ENCODE measurements at places on chromosomes 1 and 21.

- DNase-seq: no peak
Measured at GRCh38 chr1:7008975-7009740, 223.9 kb downstream of the CAMTA1 start.

DNA sequence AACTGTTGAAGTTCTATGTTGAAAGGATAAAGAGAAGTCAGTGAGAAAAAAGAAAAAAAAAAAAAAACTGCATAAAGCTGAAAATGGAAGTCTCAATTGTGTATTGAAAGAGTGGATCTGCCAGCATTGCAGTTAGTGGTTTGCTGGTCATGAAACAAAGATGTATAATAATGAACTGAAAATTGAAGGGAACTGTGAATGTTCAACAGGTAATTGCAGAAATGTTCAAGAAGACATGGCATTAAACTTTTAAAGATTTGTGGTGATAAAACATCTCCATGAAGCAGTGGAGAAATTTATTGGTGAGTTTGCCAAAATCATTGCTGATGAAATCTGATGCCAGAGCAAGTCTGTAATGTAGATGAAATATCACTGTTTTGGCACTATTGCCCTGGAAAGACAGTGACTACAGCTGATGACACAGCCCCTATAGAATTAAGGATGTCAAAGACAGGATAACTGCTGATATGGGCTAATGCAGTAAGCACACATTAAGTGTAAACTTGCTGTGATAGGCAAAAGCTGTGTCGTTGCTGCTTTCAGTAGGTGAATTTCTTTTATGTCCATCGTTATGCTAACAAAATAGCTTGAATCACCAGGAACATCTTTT is 71.0 kb downstream of the RD3 start:
- DNase-seq: no peak

- DNase-seq: no peak
Measured at GRCh38 chr1:31243501-31244286, 4.0 kb upstream of the NKAIN1 start.

DNA sequence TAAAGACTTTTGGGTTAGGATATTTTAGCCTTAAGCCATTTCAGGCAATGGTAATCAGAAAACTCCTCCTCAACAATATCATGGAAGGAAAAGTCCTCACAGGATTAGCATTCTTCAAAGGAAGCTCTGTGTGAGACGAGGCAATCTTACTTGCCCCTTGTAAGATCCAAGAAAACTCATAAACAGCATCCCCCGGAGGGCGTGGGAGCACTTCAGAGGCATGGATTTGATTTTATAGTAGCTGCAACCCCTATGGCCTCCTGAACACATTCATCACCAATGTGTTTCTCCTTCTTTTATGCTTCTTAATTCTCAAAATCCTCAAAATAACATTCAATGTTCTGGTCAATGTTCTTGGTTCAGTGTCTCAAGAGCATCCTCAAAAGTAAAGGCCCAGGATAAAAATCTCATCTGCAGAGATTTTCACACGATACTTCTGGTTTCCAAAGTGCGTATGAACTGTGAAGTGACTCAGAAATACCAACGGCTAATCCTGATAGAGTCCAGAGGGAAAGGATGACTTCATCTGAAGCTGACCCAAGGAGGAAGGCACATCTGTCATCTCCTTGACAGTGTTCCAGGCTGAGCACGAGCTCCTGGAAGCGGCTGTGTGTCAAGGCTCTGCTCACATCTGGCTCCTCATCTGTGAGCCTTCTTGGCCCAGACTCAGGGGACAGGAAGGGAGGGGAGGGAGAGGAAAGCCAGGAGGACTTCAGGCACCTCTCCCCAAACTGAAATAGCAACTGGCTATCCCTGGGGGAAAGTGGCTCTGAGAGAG is 49.3 kb upstream of the PSEN2 start:
- no peak for DNase-seq

- no peak for DNase-seq
Measured at GRCh38 chr1:30753660-30754123, 3.9 kb downstream of the LAPTM5 start.

- no peak for DNase-seq
Measured at GRCh38 chr1:235739631-235740030, 90.0 kb upstream of the GNG4 start.

GRCh38 chr1:105909811-105910210 is 1146.7 kb upstream of the PRMT6 start:
- no peak for DNase-seq

GRCh38 chr1:3107201-3107600 is 38.2 kb downstream of the PRDM16 start:
- no peak for DNase-seq

- no peak for DNase-seq
Measured at GRCh38 chr1:56894014-56894413, 39.4 kb downstream of the C8A start.

DNA sequence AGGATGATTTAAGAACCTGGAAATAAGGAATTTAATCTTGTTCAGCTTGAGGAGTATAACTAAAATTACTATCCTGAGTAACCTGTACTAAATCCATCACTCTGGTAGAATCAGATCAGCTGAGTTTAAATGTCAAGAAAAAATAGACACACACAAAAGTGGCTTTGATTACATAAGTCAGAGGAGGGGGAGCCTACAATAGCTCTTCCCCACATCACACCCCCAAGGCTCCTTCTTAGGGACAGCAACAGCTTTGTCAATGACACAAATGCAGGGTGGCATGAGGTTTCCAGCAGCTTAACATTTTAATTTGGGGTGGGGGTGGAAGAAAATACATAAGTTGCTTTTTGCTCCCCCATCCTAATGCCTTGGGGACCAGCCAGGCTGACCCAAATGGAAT is 12.6 kb upstream of the NUP210L start:
- no peak for DNase-seq

GRCh38 chr1:29062157-29062942 is 61.4 kb downstream of the TMEM200B start:
- no peak for DNase-seq

- no peak for DNase-seq
Measured at GRCh38 chr1:42420121-42420520, 35.7 kb downstream of the ZMYND12 start.

DNA sequence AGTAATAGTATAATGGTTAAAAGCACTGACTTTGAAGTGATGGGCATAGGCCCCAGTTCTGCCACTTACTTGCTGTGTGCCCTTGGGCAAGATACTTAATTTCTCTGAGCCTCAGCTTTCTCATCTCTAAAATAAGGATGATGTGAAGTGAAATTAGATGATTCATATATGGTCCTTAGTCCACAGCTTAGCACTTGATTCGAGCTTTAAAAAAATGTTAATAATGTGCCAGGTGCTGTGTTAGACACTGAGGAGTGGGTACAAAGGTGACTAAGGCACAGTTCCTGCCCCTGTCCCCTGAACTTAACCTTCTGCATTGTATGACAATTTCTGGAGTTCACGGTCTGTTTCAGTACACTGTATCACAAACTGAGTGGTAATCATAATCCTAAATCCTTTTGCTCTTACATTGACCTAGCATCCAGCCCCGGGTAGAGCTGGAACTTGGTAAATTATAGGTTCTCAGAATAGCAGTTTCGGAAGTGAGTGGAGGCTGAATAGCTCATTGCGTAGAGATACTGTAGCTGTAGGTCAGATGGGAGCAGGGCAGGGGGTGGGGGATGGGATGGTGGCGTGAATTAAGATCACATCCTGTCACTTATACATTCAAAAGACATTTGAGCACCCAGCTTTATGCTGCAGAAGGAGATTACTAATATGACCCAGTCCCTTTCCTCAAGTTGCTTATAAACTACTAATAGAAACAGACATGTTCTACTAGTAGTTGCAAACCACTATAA is 1.5 kb downstream of the ZNF691 start:
- no peak for DNase-seq

GRCh38 chr1:20322081-20322824 is 31.6 kb downstream of the VWA5B1 start:
- no peak for DNase-seq

DNA sequence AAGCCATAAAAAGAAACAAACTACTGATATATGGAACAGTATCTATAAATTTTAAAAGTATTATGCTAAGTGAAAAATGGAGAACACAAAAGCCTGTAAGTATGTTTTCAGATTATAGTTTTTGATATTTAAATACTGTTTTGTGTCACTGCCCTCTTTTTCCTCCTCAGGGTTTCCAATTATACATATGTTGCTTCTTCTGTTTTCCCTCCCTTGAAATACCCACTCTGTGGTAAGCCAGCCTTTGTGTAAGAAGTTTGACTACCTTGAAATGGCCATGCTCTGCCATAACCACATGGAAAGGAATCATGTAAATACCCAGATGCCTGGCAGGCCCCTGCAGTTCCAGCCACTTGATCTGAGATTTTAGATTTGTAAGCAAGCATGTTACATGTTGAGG is 248.3 kb downstream of the AKT3 start:
- DNase-seq: no peak

DNA sequence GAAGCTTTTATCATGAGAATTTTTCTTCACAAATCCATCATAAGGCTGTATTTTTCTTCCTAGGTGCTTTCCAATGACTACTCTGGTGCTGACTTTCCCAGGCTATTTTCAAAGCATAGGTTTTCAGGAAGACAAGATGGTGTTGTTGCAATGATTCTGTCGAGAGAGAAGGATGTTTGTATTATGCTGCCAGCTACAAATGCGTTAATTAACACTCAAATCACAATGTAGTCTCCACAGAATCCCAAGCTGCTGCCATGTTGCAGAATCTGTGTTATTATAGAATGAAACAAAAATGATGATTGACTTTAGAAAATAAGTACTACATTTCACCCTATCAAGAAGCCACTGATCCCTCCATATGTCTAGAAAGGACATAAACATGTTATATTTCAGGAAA is 179.5 kb upstream of the MAP1LC3C start:
- DNase-seq: no peak

- DNase-seq: no peak
Measured at GRCh38 chr1:17744666-17745478, 10.3 kb upstream of the ACTL8 start.

DNA sequence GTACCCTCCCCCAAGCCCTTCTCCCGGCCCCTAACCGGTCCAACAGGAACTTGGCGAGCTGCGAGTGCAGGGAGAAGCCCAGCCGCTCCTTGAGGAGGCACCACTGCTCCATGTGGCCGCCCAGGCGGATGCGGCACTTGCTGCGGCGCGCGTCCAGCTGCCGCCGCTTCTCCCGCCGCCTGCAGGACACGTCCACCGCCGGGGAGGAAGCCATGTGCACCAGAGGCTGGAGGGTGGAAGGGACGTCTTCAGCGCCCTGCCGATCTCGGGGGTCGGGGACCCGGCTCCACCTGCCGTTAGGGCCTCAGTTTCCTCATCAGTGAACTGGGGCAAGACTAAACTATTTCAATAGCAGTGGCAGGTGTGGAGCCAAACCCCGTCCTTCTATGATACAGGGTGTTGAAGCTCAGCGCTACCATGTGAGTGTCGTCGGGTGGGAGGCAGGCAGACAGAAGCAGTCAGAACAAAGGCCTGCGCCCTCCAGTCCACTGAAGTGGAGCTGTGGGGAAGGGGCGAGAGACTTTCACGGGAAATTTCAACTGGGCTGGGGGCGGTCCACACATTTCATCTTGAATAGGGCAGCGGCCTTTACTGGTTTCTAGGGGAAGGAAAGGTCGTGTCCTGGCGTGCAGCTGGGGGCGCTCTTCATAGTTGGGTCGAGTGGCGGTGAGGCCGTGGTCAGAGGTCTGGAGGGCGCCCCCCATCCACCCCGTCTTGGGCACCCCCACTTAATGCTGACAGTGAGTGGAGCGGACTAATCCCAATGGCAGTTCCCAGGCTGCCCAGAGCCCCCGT is 592 bp downstream of the ZNF692 start:
- DNase-seq: no peak

DNA sequence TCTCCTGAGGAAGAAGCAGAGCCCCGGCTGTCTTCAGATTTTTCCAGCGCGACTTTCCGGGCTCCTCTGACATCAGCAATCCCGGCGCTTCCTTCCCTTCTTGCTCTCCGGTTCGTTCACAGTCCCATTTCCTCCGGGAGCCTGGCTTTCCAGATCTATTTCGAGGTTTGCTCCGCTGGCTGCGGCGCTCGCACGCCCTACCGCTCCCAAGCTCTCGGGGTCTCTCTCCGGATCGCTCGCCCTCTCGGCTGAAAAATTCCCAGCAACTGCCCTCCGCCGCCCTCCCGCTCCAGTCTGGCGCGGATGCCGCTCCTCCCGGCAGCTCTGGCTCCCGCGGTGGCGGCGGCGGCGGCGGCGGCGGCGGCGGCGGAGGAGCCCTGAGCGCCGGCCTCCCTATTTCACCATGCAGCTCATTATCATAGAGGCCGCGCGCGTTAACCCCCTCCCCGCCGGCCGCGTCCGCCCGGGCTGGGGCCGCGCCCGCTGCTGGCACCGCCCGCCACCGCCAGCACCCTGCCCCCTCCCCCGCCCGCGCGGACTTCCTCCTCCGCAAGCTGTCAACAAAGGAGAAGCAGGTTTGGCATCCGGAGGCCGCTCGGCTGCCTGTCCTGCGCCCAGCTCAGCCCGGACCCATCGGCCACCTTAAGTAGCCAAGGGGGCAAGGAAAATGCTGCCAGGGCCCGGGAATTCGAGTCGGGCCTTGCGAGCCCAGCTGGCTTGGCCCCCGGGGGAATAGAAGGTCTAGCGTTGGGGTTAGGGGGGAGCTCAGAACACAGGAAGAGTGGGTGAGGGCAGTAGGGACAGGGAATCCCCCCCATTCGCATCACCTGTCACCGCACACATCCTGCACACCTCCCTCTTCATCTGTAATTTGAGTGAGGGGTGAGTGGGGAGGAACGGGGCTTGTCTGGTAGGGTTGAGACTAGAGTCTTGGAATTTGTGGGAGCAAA is at the start of gene PLXNA2:
Gene PLXNA2, minus strand, starts transcription at position 418 of the 950 bp plus-strand sequence. CDS start 26,462 bp downstream, outside the sequence.
- peak; percentile 16 for DNase-seq

- DNase-seq: no peak
Measured at GRCh38 chr21:14243874-14244273, 27.9 kb downstream of the RBM11 start.
